NCI-H1105 (cell line): ENCODE measurements at places on chromosomes 5 and 9.

DNA sequence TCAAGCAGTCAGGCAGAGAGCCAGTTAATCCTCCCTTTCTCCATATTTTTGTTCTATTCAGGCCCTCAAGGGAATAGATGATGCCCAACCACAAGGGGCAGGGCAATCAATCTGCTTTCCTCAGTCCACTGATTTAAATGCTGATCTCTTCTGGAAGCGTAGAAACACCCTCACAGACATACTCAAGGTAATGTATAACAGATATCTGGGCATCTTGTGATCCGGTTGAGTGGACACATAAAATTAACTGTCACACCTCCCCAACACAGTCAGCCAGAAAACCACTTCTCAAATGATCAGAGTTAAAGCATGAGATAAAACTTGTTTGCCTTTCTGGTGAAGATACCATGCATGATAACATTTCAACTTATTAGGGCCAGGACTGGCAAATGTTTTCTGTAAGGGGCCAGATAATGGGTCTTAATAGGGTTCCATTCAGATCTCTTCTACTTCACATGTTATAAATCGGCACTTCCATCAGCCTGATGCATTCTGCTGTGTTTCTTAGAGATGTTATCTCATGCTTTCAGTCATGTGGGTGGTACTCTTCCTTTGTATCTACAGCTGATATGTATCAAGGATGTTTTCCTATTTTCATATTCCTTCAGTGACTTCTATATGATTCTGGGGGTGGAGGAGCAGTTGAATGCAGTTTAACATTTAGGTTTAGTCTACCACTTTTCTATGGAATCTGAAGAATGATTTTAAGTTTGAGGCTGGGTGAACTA, 58.9 kb upstream of the CNTLN start:
- DNase-seq, result no peak

DNA sequence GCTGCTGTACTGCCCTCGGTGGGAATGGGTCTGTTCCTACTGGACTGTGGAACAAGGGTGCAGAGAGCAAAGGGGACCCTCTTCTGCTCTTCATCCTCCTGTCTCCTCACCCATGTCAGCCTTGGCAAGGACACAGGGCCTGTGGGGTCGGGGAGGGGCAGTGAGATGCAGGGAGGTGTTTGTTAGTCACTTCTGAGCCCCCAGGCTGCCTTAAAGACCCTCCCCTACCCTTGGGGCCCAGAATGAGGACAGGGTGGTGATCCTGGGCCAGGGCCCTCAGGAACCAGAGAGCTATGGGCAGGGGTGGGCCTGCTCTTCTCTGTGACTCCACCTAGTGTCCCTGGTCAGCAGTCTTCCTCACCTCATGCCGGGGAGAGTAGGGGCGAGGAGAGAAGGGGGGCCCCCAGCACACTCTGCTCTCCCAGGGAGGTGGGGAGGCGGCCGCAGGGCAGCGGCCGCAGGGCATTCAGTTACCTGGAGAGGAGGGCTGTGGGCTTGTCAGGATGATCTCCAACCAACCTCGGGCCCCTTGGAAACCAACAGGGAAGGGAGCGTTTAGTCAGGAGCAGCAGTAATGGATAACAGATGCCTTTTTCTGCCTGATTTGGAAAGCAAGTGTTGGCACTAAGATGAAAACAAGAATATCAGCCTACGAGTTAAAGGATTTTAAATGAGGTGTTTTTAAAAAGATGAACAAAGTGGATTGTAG, 62.0 kb upstream of the GARNL3 start:
- DNase-seq, result no peak

DNA sequence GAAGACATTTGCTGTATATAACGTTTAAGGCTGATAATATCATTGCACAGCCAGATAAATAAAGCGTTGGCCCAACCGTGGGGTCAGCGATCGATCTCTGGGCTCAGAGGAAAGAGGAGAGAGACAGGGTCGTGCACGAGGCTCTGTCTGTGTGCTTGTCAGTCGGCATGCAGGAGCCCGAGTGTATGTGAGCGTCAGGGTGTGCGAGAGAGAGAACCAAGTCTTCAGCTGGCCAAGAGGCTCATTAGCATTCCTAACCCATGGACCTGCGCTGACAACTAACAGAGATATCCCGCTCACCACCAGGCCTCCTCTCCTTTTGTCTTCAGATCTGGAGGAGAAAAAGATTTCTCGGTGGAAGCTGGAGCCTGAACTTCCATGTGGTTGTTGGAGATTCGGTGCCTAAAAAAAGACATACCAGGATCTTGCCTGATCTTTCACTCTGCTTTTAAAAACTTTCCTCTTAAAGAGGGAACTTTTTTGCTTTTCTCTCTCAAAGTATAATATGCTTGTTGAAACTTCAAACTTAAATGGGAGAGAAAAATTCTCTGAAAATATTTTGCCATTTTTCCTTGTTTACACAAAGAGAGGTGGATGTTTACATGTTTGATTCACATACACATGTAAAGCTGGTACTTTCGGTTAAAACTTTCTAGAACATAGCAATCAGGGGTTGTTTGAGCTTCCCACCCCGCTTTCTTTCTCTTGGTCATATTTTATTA, 16.5 kb downstream of the NR2F1 start:
- DNase-seq, result no peak

GRCh38 chr9:110095161-110095595, 112.8 kb downstream of the C9orf152 start:
- no peak for DNase-seq

- no peak for DNase-seq
These were observed 4.0 kb downstream of the MEF2C start for GRCh38 chr5:88878976-88879375.

- no peak for DNase-seq
These were observed 398.5 kb downstream of the DMAC1 start for GRCh38 chr9:7401116-7401515.

GRCh38 chr9:123686131-123686828, 243.6 kb downstream of the DENND1A start:
- no peak for DNase-seq

DNA sequence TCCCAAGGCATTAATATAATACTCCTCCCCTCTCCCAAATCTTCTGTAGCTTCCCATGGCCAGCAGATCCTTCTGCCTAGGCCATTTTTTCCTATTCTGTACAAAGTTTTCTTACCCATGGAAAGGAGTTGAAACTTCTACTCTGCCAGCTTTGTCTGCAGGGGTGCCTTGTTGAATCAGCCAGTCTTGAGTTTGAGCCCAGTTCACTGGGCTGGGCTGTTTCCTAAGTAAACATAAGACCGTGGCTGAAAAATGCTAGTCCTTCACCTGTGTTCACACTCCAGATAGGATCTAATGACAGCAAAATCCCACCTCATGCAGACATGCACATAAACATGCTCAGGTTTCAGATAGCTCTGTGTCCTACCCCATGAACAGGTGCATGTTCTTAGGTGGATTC, 10.4 kb downstream of the TEX48 start:
- no peak for DNase-seq

DNA sequence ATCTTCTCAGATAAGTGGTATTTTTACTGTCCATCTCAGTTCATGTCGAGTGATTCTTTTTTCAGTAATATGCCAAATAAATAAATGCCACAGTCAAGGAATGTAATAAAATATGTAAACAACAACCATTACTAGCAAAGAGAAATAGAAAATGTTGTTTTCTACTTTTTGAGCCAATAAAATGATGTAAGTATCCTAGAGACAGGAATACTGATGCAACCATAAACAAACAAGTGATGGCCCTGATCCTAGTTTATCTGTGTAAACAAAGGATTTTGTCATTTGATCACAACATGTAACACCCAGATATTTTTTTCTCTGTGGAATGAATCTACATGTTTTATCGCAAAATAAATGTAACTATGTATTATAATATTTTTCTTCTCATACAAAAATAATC, 1852.8 kb downstream of the EFNA5 start:
- DNase-seq, result no peak

- no peak for DNase-seq
These were observed 40.2 kb upstream of the EGFL7 start for GRCh38 chr9:136622538-136622948.

DNA sequence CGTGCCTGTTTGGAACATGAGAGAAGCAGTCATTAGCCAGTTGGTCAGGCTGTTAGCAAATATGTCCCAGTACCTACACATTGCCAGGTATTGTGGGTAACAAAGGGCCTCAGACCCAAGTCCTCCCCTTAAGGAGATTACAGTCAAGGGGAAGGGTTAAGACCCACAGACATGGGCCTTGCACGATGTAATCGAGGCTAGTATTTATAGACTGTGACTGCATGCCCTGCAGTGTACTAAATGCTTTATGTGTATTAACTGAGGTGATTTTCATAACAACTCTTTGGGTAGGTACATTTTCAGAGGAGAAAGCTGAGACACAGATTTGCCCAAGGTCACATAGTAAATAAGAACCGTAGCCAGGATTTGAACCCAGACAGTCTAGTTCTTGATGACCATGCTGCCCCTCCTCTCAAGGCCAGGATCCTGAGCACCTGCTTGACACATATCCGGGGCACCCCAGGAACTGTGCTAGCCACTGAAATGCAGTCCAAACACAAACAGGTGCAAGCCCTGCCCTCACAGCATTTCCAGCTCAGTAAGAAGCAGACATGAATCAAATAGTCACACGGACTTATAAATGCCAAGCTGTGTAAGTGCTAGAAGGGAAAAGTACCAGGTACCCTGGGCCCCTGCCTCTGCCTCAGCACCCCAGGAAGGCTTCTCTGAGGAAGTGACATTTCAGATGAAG, 32.0 kb upstream of the GRPEL2 start:
- no peak for DNase-seq
